ENCODE measurements at places on chromosomes 12 and 14.

DNA sequence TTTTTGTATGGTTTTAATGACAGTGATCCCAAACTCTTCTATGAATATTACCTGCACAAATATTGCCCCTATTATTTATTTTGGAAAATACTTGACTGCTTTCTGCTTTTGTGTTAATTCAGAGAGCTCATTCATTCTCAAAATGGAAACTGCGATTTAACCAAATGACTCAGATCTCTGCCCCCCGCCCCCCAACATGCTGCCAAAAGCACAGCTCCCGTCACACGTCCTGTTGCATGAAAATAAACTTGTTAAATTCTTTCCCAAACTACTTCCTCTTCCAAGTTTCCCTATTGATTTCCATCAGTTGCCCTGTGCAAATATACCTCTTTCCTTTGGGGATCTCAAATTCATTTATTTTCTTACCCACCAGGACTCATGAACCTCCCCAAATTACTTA, 18.0 kb upstream of the NRDE2 start:
- no peak for DNase-seq

DNA sequence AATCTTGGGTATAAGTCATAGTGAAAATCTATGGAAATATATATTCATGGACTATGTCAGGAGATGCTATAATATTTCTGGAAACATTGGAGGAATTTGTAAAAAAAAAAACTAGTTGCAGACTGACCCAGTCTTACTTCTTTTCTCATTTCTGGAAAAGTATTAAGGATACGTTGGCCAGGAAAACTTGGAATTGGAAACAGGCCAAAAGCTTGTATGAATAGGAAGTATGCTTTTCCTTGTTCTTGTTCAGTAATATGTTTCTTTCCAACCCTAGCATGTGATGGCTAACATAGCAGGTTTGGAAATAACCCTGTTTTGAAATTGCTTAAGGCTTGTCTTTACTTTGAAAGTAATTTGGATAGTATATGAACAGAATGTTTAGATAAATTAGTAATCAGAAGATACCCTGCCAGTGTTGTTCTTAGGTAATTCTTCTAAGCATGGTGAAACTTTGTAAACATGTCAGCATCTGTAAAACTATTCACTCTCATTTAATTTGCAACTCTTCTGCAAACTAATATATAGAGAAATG, 316.2 kb downstream of the NPAS3 start:
- DNase-seq: no peak

- no peak for DNase-seq
These were observed 21.8 kb downstream of the SH2B3 start for GRCh38 chr12:111427417-111428074.

- no peak for DNase-seq
These were observed 82.4 kb downstream of the RTN1 start for GRCh38 chr14:59788176-59788575.

DNA sequence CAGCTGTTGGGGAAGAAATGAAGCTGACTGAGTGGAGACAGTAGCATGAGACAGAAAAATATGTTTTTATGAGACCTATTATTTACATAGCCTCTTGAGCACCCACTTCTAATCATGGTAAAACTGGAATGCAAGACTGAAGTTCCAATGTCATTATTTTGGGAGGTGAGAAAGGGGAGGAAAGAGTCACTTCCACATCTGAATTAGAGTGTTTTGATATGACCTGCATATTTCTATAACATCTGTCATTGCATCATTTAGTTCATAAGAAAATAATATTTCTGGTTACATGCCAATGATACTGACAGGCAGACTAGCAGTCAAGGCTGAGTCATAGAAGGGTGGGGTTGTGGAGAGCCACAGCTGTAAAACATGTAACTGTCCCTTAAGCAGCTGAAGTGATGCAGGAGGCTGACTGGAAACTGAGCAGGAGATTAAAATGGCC, 26.7 kb downstream of the NTN4 start:
- no peak for DNase-seq

GRCh38 chr12:10554228-10554755, 48.6 kb downstream of the EIF2S3B start:
- DNase-seq: no peak

Measured in stimulated activated CD4-positive, alpha-beta T cell treated with anti-CD3 and anti-CD28 coated beads, Interleukin-12 subunit alpha, Interleukin-12 subunit beta, amount 100 ng/mL, for 48 hours (primary cell).